Activated T-helper 9 cell treated with anti-CD3 and anti-CD28 coated beads, Interleukin-2, amount 50 U/mL, for 16 hours (primary cell): ENCODE measurements at places on chromosomes 3 and 15.

DNA sequence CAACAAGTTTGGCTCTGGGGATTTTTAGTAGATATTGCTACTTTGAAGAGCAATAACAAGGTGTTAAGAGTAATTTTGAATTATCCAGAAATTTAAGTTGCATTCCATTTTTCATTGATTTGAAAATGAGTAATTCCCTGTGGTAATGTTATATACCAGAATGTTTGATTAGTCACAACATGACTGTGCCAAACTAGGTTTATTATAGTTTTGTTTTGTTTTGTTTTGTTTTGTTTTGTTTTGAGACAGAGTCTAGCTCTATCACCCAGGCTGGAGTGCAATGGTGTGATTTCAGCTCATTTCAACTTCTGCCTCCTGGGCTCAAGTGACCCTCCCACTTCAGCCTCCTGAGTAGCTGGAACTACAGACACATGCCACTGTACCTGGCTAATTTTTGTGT is 40.7 kb downstream of the CNOT10 start:
- no peak for DNase-seq

DNA sequence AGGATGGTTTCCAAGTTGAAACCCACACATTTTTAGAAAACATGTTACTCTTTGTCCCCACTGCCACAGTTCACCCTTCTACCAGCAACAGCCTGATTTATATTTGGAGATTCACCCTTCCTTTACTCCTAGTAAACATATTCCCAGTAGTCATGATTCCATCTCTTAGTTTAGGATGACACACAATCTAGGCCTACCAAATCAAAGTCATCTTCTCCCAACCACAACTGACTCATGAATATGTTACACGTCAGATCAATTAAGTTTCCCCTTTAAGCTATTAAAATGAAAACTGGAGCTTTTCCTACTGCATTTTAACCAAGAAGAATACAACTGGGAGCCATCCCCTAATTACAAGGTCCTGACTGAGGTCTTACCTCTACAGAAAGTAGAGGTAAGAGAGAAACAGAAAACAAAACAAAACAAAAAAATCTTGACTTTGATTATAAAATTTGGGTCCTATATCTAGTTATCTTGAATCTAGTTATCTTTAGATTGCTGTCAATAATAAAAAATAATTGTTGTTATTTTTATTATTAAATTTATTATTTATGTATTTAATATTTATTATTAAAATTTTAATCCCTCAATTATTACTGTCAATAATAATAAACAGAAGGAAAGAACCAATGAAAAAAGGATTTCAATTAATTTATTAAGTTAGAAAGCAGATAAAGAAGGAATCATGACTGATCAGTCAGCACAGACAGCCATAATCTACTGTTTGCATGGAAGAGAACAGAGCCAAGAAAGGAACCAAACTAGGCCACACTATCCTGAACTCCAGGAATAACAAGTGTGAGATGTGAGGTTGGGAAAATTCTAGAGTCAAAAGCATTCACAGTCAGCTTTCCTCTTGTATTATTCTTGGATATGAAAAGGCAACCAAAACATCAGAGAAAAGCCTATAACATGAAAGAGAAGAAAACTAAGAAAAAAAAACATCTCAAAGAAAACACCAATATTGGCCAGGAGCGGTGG is 12.5 kb downstream of the DPH6 start:
- no peak for DNase-seq

DNA sequence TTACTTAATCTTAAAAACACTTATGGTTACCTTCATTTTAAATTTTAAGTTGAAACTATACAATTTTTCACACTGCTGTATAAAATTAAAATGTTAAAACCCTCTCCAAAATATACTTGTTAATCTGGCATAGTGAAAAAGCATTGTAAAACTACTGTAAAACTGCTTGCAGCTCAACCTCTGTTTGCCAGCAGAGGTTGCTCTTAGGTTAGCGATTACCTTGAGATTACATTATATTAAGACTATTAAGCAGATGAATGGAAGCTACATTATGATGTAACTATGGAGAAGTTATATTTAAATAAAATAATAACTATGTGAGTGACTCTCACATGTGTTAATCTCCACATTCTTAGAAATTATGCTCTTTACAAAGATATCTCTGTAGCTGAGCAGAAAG is 143.6 kb upstream of the SLITRK3 start:
- DNase-seq, result no peak

DNA sequence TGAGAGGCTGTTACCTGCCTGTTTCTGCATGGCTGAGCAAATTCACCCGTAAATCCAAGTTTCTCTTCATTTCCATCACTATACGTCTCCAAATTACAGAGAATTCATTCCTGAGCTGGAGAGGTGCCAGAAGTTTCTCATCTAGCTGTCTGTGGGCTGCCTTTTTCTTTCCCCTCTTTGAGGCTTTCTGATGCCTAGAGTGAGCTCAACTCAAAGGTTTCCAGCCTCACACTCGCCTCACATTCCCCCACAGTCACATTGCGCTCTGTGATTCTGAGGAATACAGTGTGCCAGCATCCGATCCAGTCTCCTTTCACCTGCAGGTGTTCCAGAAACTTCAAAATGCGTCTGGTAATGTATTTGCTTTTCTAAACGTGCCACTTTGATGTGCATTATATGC is 267.2 kb downstream of the MFSD1 start:
- DNase-seq, result no peak

- DNase-seq, result no peak
These were observed 24.3 kb downstream of the SUSD5 start for GRCh38 chr3:33194303-33194702.

DNA sequence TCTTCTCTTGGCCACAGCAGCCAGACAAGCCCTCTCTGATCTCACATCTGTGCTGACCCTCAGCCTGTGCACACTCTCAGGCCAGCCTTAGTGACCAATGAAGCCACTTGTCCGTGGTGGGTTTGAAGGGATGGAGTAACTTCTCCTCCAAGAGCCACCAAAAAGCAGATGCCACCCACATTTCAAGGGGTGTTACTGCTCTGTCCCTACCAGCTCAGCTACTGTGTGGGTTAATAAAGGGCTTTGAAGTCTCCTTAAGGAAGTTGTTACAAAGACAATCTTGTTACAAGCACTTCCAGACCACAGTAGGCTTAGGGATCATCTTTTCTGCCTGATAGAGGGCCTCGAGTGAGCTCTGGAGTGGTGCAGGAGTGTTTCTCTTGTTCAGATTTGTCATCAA is 3.3 kb upstream of the CA12 start:
- DNase-seq, result no peak

DNA sequence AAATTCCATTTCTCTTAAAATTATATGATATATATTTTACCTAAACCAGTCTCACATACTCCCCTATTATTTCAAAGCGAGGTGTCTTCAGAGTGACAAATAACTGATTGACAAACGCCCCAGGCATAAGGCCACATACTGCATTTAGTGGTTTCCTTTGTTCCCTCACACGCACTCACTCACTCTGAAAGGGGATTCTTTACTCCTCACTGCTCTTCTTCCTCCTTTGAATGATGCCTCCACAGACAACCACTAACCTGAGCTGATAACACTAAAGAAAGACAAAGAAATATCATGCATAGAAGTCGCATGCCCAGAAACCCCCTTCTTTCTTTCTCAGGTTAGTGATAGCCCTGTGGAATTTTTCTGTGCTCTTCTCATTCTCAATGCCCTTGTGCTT is 24.1 kb upstream of the BBX start:
- DNase-seq, result no peak

DNA sequence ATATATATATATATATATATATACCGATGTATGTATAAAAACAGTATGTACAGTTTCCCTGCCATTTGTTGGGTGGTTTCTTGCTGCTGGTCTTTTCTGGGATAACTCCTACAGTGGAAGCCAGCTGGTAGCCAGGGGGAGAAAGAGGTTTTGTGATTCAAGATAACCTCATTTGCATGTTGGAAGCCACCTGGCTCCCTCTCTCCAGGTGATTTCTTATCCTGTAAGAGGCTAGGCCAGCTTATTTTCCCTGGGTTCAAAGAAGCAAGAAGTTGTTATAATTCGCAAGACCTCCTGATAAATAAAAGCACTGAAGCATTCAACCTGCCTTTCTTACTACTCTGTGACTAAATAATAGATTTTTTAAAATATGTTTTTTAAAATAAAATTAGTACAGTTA is 443.3 kb downstream of the VGLL3 start:
- no peak for DNase-seq

DNA sequence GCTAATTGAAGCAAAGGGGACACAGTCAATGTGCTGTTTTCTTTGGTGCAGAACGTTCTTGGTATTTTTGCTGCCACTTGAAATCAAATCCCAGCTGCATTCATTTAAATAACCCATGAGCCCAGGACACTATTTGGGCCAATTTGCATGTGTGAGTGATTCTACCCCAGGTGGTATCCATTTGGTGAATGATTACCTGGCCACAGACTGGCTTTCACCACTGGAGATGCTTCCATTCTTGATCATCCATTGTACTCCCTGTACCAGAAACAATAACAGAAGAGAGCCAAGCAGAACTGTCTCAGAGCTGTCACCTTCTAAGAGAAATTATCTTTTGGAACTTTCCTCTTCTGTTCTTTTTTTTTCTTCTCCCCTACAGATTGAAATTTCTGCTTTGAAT is 139.7 kb upstream of the RARB start:
- DNase-seq, result no peak

DNA sequence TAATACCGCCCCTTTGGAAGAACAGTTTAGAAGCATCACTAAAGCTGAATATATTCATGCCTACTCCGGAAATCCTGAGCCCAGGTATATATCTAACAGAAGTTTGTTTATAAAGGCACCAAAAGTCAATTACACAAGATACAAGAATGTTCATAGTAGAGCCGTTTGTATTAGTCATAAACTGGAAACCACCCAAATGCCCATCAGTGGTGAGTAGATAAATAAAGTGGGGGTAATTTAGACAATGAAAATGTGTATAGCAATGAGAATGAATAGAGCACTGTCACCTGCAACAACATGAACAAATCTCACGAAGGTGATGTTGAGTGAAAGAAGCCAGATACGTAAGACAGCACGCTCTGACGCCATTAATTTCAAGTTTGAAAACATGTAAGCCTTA is 68.3 kb upstream of the GLCE start:
- DNase-seq, result no peak

DNA sequence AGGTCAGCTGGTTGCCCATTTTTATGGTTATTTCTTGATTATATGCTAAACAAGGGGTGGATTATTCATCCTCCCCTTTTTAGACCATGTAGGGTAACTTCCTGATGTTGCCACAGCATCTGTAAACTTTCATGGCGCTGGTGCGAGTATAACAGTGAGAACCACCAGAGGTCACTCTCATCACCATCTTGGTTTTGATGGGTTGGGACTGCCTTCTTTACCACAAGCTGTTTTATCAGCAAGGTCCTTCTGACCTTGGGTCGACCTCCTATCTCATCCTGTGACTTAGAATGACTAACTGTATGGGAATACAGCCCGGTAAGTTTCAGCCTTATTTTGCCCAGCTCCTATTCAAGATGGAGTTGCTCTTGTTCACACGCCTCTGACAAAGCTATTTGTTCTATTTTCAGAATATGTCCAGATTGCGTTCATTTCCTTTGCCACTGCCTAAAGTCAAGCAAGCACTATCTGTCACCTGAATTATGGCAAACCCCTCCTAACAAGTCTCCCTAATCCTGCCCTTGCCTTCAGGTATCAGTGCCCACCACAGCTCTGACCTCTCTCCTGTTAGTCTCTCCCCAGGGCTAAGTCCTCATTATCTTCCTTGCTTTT is 308.5 kb downstream of the ROBO2 start:
- no peak for DNase-seq

- no peak for DNase-seq
These were observed 157.9 kb downstream of the OSBPL10 start for GRCh38 chr3:31823184-31823583.

DNA sequence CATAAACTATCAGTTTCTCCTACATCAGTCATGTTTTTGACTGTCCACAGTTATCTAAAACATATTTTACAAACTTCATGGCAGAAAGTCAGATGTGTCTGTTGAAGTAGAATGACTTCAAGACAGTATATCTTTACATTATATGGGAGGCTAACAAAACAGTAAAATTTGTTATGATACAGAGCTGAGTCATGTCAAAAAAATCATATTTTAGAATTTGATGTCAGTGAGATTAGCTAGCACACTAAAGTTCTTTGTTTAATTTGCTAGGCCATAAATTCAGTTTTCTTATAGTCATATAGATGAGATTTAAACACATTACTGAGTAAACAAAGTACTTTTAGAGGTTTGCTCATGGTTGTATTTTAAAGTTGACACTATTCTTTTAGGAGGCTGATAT is 80.3 kb upstream of the IGSF10 start:
- no peak for DNase-seq

- no peak for DNase-seq
These were observed 18.1 kb downstream of the SYNPR start for GRCh38 chr3:63296249-63296648.

DNA sequence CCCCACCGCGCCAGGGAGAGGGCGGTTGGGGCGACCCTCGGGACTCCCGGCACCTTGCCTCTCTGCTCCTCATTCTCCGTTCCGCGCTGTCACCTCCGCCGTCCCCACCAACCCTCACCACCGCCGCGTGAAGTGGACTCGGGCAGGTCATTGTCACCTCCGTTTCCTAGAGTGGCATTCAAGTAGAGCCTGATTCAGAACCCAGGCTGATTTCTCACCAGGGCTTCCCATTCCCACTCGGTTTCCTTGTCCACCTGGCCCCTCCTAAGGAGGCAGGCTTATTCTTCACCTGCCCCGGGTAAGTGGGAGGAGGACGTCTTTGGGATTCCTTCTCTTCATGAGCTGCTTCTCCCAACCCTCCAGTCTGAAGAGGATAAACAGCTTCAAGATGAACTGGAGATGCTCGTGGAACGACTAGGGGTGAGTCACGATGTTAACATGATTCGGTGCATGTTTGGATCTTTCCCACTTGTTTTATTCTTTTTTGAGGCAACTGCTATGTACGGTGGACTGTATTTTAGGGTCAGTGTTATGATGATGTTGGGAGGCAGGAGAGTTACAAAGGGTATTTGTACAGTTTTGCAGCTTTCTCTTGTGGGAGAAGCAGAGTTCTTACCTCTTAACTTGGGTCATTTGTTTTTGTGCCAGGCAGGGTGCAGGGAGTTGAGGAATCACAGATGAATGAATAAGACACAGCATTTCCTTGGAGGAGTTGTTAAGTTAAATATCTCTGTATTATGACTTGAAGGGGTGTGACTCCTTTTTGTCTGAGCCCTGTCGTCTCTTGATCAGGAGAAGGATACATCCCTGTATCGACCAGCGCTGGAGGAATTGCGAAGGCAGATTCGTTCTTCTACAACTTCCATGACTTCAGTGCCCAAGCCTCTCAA is 692 bp downstream of the PSMD2 start:
- no peak for DNase-seq

GRCh38 chr3:123151251-123151705 is 50.5 kb upstream of the SEC22A start:
- DNase-seq, result no peak

DNA sequence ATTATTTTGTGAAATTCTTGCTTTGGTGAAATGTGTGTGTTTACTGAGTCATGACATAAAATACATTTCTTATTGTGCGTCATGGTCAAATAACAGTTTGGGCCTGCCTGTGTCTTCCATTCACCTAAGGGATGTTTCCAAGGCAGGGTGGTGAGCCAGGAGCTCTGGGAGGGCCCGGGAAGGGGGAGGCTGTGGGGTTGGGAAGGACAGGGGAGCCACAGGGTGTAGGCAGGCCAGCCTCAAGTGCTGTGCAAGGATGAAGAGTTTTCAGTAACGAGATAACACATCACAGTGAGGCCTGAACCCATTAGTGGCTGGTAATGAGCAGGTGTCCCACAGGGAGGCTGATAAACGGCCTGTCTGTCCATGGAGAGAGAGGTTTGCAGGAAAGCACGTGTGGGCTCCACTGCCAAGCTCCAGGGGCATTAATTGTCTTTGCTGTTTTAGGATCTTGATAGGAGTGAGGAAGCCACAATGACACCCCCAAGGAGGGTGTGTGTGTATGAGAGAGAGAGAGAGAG is 35.6 kb upstream of the SEC13 start:
- DNase-seq, result no peak
